T-helper 1 cell treated with Interleukin-12 subunit alpha and Interleukin-12 subunit beta and Interleukin-4 antibody, amounts not matched to agents 30 ng/mL and 1 ng/mL, for 36 hours (primary cell): ENCODE measurements at places on chromosomes 1 and 21. TPM values are rescaled to one million over a fixed set of nuclear protein-coding genes. Genes with fewer than 3 reads are reported as not detected.

The PIK3C2B gene
- total RNA-seq, result 34.0 and 34.8 TPM in 2 replicates

The MROH9 gene
- not detected in 2 replicates for total RNA-seq

The NR0B2 gene
- total RNA-seq, result not detected in 2 replicates

The MLLT11 gene
- total RNA-seq, result 3.7 and 3.9 TPM in 2 replicates
